ENCODE measurements at places on chromosomes 13 and 19.

GRCh38 chr19:461721-462551, 1.1 kb upstream of the SHC2 start:
- no peak for DNase-seq

GRCh38 chr13:112721198-112722104, 31.6 kb downstream of the ATP11A start:
- DNase-seq, result no peak

DNA sequence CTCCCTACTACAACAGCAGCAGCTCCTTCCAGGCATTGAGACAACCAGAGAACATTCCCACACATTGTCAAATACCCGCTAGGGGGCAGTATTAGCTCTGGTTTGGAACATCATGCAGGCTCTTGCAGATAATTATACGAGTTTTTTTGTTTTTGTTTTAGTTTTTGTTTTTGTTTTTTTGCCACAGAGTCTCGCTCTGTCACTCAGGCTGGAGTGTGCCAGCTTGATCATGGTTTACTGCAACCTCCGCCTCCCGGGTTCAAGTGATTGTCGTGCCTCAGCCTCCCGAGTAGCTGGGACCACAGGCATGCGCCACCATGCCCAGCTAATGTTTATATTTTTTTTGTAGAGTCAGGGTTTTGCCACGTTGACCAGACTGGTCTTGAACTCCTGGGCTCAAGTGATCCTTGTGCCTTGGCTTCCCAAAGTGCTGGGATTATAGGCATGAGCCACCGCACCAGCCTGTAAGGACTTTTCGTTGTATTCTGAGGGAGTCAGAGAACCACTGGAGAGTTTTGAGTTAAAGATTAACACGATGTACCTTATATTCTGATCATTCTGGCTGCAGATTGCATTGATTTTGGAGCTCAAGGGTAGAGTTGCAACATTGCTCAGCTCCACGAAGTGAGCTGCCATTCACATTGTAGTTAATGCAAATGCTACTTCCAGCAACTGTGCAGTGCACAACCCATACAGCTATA, 41.7 kb upstream of the CEACAM20 start:
- no peak for DNase-seq

GRCh38 chr13:99926014-99926731, 45.4 kb downstream of the ZIC5 start:
- no peak for DNase-seq

- DNase-seq, result no peak
Observed at GRCh38 chr19:40599331-40599901, 1.8 kb upstream of the LTBP4 start.

DNA sequence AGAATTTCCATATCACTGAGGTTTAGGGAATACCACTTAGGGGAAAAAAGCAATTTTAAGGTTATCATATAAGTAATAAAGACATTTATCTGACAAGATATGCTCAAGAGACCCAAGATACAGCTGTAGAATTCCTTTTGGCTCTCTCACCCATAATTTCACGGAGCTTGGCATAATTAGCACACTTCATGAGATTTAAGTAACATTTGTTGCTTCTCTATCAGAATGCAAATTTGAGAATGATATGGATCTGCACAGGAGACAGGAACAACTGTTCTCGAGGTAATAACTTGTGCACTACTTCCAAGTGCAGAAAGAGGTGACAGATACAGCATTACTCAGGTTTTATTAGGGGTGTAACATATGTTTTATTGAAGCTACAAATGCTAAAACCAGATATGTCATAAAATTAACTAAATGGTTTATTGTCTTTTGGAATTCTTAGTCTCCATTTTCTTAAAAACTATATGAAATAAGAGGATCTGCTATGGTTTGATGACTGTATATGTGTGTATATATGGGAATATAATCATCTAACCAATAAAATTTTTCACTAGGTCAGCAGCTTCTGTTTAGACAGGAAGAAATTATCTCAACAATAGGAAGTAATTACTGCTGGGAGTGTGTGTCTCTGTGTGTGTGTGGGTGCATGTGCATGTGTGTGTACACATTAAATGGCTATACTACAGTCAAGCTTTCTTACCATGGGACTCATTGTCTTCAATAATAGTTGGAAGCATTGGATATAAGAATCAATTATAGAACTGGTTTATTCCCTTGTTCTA, 401.3 kb downstream of the PCDH17 start:
- no peak for DNase-seq

DNA sequence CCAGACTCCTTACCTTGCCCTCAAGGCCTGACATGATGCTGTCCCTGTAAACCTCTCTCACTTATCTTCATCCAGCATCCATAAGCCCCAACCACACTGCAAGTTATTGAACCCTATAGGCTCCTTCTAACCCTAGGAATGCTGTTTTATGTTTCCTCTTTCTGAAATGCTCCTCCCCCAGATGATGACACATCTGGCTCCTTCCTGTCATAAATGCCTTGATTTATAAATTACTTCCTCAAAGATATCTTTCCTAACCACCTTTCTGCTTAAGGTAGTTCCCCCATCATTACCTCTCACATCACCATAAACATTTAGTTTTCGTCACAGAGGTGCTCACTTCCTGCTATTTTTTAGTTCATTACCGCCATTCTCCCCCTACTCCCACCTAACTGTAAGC, 12.3 kb downstream of the RUBCNL start:
- no peak for DNase-seq

- no peak for DNase-seq
Observed at GRCh38 chr13:34335014-34336007, 517.4 kb downstream of the RFC3 start.

GRCh38 chr13:97582170-97582569, 148.2 kb downstream of the RAP2A start:
- DNase-seq, result no peak

GRCh38 chr19:46753420-46754155, 7.3 kb upstream of the STRN4 start:
- peak; percentile 52 for DNase-seq

DNA sequence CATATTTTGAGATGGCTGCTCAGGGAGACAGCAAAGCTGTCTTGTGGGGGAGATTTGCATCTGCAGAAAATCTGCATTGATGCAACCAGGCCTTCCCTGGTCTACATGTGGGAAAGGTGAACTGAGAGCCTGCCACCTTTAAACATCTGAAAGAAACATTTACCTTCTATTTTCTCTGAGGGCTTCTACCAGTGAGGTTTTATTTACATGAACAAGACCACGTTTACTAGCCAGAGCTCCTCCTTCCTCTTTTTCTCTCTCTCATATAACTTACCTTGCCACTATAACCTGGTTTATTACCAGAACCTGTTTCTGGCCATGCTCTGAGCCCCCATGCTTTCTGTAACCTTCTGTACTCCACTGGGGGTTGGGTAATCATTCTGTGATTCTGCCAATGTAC, 14.4 kb upstream of the RUBCNL start:
- no peak for DNase-seq

- DNase-seq, result no peak
Observed at GRCh38 chr13:112106478-112107141, 39.7 kb downstream of the SOX1 start.

- no peak for DNase-seq
Observed at GRCh38 chr19:15195371-15196334, 5.1 kb downstream of the NOTCH3 start.

DNA sequence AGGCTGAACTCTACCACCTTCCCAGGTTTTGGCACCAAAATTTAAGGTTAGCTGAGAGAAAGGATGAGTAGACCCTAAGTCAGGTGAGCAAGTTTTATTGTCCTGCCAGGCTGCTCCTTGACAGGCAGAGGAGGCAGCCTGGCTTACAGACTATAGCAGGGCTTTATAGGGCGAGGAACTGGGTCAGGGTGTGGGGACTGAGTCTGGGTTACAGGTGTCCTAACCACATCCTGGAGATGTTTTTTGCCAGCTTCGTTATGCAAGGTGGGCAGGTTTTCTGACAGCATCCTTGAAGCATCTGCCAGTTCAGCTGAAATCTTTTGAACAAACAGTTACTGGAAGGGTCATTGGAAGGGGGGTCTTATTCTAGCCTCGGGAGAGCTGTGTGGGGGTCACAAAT, 905.7 kb upstream of the SLITRK5 start:
- DNase-seq, result no peak

DNA sequence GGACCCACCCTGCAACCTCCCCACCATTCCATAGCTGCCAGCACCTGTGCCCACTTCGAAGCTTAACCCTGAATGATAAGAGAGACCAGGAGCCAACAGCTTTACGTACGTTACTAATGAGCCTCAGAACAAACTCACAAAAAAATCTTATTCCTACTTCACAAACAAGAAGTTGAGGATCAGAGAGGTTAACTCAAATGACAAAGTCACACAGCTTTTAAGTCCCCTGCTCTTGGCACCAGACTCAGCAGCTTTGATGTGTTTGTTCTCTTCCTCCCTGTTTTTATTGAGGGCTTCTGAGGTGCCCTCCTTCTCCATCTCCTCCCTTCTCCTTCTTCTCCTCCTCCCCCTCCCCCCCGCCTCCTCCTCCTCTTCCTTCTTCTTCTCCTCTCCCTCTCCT, 115.4 kb downstream of the ZDHHC20 start:
- DNase-seq, result no peak

GRCh38 chr13:91764527-91764926, 366.1 kb downstream of the GPC5 start:
- DNase-seq, result no peak

DNA sequence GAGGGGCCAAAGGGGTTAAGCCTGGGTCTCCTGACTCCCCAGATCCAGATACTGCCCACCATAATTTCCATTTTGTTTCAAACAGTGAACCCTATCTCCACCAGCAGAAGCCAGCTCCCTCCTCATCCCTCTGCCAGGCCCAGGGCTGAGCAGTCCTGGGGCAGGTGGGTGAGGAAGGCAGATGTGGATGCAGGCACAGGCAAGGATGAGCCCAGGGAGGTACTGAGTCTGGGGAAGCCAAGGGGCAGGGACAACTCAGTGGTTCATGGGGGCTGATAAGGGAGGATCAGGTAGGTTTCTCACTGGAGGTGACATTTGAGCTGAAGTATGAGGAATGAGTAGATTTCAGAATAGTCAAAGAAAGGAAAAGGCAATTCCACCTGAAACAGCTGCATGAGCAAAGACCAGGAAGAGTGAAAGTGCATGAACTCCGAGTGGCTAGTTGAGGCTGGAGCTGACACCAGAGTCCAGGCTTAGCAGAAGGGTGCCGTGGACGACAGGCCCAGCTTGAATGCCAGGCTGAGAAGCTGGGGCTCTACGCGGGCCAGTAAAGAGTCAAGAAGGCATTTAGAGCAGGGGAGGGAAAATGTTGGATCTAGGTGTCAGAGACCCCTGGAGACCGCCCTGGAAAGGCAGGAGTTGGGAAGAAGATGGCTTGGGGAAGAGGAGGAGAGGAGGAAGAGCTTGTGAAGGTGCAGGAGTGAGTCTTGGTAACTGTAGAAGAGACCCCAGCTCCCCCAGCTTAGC, 10.3 kb downstream of the CIC start:
- no peak for DNase-seq

GRCh38 chr13:52850072-52850395, 1.6 kb upstream of the PCDH8 start:
- no peak for DNase-seq

- DNase-seq, result no peak
Observed at GRCh38 chr13:100197591-100198365, 108.9 kb downstream of the PCCA start.

DNA sequence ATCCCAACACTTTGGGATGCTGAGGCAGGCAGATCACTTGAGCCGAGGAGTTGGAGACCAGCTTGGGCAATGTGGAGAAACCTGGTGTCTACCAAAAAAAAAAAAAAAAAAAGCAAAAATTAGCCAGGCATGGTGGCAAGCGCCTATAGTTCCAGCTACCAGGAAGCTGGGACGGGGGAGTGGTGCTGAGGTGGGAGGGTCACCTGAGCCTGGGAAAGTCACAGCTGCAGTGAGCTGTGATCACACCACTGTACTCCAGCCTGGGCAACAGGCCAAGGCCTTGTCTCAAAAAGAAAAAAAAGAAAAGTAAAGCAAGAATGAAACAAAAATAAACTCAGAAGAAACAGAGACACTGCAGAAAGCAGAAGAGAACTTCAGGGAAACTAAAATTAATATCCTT, 31.6 kb downstream of the MTRF1 start:
- no peak for DNase-seq

GRCh38 chr13:52882785-52883184, 34.3 kb upstream of the PCDH8 start:
- DNase-seq, result no peak

DNA sequence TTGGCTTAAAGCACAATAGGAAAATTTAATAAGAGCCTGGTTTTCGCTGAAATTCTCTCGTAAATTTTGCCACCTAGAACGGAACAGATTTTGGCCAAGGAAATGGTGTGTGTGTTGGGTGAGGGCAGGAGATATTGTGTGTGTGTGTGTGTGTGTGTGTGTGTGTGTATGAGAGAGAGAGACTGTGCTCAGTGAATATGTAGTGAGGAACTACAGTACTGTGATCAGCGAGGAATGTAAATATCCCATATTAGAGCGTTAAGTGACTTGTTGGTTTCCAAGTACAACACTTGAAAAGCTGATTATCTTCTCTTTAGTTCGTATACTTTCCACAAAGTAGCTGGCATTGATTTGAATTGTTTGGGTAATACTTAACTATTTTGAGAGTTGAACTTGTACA, 738.9 kb downstream of the PCDH9 start:
- DNase-seq, result no peak

DNA sequence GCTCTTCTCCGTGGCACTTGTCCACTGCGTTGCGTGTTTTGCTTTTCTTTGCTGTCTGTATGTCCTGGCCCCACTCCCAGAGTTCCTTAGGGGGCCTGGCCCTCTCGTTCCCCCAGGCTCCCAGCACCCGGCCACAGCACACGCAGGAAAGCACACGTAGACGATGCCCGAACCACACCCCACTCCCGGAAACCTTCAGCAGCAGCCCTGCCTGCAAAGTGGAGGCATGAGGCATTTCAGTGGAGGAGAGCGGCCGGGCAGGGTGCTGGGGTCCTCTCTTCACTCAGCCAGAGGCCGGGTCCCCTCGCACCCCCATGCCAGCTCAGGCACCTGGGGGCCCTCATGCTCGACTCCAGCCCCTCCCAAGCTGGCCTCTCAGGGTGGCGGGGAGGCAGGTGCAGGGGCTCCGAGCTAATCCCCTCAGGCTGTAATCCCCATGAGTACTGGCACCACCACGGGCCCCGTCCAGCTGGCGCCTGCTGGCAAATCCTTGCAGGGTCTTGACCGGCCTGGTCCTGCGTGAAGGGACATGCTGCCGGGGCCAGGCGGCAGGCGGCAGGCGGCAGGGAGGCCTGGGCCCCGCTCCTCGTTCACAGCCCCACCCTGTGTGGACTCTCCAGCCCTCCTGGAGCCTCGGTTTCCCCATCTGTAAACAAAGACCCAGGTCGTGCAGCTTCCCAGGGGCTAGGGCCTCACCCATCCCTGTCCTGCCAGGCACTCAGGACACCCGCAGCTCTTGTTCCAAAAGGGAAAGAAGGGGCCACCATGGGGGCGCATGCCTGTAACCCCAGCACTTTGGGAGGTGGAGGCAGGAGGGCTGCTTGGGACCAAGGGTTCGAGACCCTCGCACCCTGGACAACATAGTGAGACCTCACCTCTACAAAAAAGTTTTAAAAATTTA, 7.0 kb downstream of the PIP5K1C start:
- no peak for DNase-seq

Measured in stimulated activated CD4-positive, alpha-beta T cell treated with anti-CD3 and anti-CD28 coated beads, Interleukin-1b, Interleukin-23, amount 100 ng/mL, for 4 hours (primary cell).